PC-3 (cell line): ENCODE measurements at places on chromosomes 12 and 14. TPM values are rescaled to one million over a fixed set of nuclear protein-coding genes. Genes with fewer than 3 reads are reported as not detected.

GRCh38 chr14:75395862-75396261 lies 32.0 kb upstream of the JDP2 start:
- no peak for DNase-seq

DNA sequence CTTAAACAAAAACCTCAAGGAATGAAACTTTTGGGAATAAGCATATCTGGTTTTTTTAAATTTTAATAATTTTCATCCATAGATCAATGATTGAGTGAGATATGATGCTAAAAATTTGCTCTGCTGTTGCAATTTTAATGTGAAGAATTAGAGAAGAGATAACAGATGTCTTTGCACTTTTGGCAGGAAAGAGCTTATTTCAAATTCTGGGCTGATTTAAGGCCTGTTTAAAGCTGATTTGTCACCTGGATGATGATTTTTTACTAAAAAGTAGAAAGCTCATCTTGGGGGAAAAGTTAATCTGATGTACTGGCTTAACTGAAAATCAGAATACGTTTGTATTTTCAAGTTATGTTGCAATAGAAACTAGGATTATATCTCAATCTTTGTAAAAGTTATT lies 268.9 kb upstream of the NOVA1 start:
- no peak for DNase-seq

DNA sequence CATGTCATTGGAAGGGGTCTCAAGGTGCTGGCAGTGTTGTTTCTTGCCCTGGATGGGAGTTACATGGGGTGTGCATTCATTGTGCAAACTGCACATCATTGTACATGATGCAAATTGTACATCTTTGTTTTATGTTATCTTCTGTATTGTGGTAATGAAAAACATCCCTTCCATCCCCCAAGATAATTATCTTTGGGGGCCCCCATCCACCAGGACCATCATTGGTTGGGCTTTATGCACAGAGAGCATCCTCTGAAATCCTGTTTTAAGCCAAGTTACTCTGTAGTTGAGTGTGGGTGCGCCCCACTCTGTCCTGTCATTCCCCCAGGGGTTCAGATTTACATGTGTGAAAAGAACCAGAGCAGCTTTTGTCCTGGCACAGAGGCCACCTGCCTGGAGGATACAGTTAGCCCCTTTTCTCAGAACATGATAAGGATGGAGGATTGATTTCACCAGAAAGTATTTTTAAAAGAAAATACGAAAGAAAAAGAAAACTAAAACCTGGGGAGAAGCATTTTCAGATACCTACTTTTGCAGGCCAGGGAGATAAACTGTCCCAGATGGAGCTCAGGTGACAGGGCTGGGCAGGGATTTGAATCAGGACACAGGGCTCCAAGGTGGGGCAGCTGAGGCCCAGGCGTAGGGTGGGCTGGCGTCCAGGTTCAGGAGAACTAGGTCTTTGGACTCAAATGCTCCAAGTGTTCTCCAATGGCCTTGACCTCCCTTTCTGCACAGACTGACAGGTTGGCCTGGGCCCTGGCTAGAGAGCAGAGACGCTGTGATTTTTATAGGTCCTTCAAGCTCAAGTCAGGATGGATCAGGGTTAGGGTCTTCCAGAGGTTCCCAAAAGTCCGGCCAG lies 17.2 kb downstream of the WSCD2 start:
- DNase-seq, result no peak

DNA sequence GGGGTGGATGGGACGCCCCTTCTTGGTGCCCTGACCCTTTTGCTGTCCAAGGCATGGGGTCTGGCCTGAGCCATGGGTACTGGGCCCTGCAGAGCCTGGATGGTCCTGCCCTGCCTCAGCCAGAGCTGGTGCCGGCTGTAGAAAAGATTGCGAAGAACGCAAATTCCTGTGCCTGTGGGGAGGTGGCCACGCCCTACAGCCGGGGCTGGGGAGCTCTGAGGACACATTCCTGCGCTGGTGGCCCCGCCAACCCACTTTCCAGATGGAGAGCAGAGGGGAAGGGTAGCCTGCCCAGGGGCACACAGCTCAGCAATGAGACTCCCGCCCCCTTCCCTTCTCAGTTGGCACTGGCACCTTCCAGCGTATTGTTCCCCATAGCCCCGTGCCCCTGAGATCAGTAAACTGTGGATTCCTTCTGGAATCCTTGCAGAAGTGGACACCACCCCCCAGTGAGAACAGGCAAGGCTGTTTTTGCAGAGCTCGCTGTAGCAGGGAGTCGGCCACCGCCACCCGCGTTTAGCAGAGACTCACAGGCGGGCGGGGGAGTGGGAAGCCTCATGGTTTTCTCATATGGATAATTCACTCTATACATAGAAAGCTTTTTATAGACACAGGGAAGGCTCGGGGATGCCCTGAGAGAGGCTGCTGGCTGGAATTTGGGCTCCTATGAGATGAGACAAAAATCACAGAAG lies 8.6 kb downstream of the INF2 start:
- DNase-seq, result no peak

- no peak for DNase-seq
These were observed 5.1 kb downstream of the E2F7 start for GRCh38 chr12:77060136-77060882.

DNA sequence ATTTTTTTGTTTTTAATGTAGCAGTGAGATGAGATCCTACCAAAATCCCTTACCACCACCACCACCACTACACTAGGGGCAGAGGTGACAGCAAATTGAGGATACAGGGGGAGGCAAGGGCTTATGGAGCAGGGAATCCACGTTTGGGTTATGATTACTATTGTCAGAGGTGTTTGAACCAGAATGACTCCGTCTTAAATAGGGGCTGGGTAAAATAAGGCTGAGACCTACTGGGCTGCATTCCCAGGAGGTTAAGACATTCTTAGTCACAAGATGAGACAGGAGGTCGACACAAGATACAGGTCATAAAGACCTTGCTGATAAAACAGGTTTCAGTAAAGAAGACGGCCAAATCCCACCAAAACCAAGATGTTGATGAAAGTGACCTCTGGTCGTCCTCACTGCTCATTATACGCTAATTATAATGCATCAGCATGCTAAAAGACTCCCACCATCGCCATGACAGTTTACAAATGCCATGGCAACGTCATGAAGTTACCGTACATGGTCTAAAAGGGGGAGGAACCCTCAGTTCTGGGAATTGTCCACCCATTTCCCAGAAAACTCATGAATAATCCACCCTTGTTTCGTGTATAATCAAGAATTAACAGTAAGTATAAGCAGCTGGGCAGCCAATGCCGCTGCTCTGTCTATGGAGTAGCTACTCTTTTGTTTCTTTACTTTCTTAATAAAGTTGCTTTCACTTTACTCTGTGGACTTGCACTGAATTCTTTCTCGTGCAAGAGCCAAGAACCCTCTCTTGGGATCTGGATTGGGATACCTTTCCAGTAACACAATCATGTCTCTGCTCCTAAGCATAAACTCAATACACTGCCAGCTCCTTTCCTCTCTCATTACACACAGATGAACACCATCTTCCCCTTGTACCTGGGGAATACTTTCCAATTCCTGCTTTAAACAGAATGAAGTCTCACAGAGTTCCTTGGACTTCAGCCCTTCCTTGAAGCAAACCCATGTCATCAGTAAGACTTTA lies 16.7 kb upstream of the CRY1 start:
- no peak for DNase-seq

DNA sequence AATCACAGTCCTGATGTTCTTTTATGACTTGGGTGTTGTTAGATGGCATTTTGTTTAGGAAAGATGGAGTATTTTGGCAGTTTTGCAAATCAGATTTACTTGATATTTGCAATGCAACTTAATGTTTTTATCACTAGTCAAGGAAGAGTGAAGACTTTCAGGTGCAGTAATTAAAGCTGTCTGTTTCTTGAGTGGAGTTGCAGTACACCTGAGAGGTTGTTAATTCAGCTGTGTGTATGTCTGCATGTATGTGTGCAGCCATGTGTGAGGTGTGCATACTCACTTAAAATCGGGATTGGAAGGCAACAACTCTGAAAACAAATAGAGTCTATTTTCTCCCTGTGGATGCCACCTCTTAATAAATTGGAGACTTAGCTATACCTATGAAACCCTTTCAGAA lies 94.5 kb downstream of the RMST start:
- no peak for DNase-seq

GRCh38 chr12:24227551-24227950 lies 278.1 kb upstream of the SOX5 start:
- DNase-seq, result no peak

DNA sequence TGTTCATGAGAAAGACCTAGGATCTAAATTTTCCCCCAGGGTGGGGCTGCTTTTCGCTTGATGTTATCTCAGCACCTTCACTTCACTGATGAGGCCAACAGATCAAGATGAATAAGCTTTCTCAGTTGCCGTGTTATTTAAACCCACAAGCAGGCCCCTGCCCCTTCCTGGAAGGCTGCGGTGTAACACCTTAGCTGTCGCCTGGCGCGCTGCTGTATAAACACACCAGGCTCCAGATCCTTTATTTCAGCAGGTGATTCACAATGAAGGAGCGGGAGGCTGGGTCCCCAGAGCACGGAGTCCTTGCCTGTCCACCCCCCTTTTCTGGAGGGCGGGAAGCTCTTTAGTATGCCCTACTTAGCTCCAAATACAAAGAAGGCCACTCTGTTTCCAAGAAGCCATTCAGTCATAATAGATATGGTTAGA lies 515.4 kb downstream of the FUT8 start:
- DNase-seq, result no peak

DNA sequence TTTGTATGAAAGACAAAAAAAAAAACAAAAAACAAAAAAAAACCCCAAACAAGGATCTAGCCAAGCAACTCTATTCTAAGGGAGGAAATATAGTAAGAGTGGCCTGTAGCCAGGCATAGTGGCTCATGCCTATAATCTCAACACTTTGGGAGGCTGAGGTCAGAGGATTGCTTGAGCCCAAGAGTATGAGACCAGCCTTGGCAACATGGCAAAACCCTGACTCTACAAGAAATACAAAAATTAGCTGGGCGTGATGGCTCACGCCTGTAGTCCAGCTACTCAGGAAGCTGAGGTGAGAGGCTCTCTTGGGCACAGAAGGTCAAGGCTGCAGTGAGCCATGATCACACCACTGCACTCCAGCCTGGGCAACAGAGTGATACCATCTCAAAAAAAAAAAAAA lies 47.9 kb downstream of the TMEM117 start:
- DNase-seq, result no peak

DNA sequence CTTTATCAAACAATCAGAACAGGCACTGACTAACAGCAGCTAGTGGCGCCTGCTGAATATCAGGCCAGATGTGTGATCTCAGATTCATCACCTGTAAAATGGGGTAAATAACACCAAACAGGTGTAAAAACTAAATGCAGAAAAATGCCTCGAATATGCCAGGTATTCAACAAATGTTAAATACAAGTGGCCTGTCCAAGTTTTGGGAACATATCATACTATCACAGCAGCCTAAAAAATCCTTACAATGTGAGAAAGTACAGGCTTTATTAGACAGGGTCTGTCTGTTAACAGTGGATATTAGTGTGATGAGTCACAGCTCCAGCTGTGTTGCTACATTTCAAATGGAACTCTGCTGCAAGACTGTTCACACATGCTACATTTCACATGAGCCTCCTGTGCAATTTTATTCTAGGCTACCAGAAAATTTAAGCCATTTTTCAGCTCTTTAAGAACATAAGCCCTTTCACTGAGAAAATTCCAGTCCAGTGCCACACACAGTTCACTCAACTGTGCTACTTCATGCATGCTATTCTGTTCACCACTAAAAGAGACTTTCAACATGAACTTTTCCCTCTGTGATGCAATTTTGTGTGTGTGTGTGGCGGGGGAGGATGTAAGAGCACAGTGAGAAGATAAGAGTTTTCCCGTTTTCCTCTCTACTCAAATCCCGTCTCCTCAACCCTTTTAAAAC lies 56.7 kb downstream of the MSRB3 start:
- DNase-seq, result peak; percentile 60

DNA sequence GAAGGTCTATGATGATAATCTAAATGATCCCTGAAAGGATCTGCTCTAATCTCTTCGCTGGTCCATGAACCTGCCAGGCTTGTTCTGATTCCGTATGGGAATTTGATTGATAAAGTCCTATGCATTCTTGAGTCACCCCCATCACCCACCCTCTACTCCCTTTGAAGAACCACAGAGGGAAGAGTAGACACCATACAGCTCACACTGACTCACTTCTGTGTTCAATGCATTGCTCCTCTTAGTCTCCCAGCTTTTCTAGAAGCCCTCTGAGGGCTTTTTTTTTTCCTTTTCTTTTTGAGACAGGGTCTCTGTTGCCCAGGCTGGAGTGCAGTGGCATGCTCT lies 18.5 kb upstream of the GPRC5A start:
- peak; percentile 81 for DNase-seq

DNA sequence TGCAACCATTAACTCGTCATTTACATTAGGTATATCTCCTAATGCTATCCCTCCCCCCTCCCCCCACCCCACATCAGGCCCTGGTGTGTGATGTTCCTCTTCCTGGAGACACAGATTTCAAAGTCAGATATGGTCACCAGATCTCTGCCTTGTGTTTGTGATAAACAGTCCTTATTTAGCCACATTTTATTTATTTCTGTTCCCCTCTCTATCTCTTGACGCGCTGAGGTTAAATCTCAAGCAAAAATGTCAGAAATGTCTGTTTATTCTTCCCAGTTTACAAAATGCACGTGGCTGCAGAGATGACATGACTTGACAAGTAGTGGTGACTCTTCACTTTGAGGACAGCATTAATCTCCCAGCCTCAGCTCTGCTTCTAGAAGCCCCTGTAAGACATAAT lies 11.5 kb upstream of the RASSF3 start:
- DNase-seq, result no peak

DNA sequence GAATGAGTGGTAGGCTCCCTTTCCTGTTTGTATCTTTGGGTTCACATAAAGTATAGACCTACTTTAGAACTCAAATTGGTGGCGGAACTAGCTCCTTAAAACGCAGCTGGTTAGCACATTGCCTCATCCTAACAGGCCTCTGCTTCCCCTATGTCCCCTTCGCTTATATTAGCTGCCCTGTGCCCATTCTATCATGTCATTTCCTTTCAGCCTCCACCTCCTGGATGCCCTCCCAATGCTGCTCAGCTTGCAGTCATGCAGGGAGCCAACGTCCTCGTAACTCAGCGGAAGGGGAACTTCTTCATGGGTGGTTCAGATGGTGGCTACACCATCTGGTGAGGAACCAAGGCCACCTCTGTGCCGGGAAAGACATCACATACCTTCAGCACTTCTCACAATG lies 3.5 kb downstream of the DAZAP2 start:
- DNase-seq, result no peak

- DNase-seq, result peak; percentile 89
These were observed 3.7 kb downstream of the ZFP36L1 start for GRCh38 chr14:68788996-68789820.

Gene HOXC11
- total RNA-seq, result 0.84 and 1.2 TPM in 2 replicates

Gene VWF
- not detected in 2 replicates for total RNA-seq

Gene FBRSL1
- total RNA-seq, result 45.3 and 62.3 TPM in 2 replicates

Gene KCNK10
- total RNA-seq, result 1.2 TPM in 1 of 2 replicates, not detected in the other

Gene C12orf54
- total RNA-seq, result not detected in 2 replicates

Gene KLHDC1
- 0.07 and 0.58 TPM in 2 replicates for total RNA-seq

Gene LRP1-AS
- not detected in 2 replicates for total RNA-seq

Gene CMA1
- not detected in 2 replicates for total RNA-seq

Gene AVPR1A
- total RNA-seq, result not detected in 2 replicates
